D341Med (cell line): ENCODE measurements at places on chromosomes 7 and 10.
A peak's percentile ranks its signal among the peaks of the same experiment; 100 is the strongest.

DNA sequence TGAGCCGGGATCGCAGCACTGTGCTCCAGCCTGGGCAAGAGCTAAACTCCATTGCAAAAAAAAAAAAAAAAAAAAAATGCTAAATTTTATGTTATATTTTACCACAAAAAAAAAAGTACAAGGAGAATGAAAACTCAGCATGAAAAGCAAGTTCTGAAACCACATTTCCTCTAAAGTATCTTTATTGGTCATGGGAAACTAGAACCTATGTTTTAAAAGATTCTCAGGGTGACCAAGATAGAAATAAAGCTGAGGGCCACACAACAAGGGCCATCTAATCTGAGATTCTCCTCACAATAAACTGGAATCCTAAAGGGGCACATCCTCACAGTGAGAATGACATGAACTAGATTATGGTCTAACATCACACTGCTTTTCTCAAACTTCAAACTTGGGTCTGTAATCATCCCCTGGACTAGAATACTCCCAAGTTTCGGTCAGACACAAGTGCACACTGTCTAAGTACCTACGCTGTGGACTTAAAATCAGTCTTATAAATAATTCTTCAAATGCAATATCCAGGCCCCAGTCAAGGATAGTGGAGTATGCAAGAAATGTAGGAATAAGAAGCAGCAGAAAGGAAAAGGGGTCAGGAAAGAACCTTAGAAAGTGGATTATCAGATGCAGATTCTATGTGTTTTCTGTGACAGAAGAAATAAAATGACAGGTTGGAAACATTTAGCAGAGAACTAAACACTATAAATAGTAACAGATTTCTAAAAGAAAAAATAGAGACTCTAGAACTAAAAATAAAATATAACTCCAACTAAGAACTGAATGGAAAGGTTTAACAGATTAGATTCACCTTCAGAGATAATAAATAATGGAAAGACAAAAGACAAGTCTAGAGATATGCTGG is 49.9 kb downstream of the COA1 start:
- no peak for DNase-seq

DNA sequence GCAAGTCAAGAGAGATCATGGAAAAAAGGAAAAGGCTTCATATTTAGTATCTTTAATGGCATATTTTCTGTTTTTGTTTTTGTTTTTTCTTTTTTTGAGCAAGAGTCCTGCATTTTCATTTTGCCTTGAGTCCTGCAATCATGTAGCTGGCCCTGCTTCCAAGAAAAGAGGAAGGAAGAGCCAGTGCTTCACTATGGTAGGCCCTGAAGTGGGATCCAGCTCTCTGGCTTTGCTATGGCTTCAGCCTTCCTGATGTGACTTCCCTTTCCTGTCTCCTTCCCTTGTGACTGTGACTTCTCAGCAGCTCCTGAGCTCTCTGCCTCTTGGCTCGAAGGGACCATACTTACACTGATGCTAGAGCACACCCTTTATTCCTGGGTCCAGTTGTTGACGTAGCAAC is 512.3 kb downstream of the INHBA start:
- DNase-seq = no peak

GRCh38 chr10:117540640-117541404 is 1.7 kb upstream of the EMX2 start:
- DNase-seq = no peak

- no peak for DNase-seq
Measured at GRCh38 chr10:131406676-131407392, 95.3 kb upstream of the TCERG1L start.

DNA sequence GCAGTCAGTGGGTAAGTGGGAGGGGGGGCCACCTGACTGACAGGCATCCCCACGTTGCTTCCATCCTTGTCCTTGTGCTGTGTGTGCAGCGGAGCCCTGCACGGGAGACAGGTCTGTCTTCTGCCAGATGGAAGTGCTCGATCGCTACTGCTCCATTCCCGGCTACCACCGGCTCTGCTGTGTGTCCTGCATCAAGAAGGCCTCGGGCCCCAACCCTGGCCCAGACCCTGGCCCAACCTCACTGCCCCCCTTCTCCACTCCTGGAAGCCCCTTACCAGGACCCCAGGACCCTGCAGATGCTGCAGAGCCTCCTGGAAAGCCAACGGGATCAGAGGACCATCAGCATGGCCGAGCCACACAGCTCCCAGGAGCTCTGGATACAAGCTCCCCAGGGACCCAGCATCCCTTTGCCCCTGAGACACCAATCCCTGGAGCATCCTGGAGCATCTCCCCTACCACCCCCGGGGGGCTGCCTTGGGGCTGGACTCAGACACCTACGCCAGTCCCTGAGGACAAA is 24.8 kb downstream of the TBATA start:
- DNase-seq = no peak

DNA sequence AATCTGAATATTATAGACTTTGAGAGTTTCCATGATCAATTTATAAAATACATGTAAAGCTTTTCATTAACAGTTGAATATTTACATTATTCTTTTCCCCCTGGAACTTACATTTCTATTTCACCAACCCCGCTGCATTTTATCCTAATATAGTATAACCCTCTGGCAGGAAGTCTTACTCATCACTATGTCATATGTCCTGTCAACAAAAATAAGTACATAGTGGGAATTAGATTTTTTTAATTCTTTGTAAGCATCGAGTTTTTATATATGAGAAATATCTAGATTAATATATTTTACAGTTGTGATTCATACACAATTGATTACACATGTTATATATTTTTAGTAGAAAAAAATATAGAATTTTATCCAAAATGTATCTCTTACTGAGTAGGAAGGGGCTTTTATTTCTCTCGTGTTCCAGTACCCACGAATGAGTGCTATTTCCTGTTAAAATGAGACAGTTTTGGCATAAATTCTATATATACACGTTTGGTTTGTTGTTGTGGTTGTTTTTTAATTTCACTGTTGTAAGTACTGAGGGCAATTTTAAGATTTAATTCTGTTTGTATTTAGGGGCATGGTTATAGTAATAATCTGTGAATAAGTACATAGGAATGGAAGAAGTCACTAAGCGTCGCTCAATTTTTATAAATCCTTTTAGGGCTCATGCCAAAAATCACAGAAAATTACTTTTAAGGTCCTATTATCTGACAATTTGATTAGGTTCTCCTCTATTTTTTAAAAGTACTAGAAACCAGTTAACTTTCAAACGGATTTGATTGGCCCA is 87.1 kb downstream of the HECW1 start:
- no peak for DNase-seq

DNA sequence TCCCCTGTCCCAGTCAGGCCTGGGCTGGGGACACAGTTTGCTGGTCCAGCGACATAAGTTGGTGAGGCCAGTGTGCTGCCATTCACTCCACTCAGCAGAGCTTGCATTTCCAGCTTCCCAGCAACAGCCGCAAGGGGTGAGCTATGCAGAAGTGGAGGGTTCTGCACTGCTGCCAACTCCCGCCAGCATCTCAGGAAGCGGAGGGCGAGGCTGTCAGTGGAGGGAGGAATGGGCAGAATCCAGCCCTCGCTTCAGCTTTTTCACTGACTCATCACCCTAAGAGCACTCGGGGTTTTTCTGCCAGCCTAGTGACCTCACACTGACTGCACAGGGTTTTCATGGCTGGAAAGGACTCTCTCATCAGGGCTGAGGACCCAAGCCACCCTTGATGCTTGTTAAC is 625.1 kb upstream of the MKI67 start:
- DNase-seq = no peak

GRCh38 chr7:141012696-141013344 is 1.9 kb downstream of the MRPS33 start:
- no peak for DNase-seq

- DNase-seq = no peak
Measured at GRCh38 chr7:103691291-103691690, 245.3 kb upstream of the SLC26A5 start.

- DNase-seq = no peak
Measured at GRCh38 chr7:83806538-83806937, 157.6 kb upstream of the SEMA3E start.

DNA sequence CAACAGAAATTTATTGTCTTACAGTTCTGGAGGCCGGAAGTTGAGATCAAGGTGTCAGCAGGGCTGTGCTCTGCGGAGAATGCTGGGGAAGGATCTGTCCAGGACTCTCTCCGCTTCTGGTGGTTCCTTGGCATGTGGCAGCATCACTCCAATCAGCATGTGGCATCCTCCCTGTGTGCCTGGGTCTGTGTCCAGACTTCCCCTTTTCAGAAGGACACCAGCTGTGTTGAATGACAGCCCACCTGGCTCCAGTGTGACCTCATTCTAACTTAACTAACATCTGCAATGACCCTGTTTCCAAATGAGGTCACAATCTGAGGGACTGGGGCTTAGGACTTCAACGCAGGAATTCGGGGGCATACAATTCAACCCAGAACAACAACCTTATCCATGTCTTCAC is 141.9 kb downstream of the BMS1 start:
- no peak for DNase-seq

- DNase-seq = no peak
Measured at GRCh38 chr7:132160611-132161532, 415.4 kb downstream of the PLXNA4 start.

DNA sequence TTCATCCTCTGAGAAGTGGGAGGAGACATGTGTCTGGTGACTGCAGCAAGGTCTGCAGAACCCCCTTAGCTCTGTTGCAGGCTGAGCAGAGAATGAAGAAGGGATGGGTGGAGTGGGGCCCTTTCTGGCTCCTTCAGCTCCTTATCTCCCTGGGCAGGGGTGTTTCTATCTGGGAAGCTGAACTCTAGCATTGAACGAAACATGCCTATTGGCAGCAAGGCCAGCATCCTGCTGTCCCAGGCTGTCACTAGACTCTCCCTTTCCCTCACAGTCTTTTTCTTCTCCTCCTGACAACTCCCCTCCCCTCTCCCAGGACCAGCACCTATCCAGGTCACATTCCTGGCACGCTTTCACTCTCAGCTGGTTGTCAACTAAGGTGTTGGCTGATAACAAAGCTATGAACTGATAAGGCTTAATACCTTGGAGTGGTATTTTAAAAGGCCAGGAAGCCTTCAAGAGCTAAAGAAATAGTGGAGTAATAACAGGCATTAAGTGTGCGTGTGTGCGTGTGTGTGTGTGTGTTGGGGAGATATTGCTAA is 128.8 kb upstream of the FZD8 start:
- DNase-seq = no peak

DNA sequence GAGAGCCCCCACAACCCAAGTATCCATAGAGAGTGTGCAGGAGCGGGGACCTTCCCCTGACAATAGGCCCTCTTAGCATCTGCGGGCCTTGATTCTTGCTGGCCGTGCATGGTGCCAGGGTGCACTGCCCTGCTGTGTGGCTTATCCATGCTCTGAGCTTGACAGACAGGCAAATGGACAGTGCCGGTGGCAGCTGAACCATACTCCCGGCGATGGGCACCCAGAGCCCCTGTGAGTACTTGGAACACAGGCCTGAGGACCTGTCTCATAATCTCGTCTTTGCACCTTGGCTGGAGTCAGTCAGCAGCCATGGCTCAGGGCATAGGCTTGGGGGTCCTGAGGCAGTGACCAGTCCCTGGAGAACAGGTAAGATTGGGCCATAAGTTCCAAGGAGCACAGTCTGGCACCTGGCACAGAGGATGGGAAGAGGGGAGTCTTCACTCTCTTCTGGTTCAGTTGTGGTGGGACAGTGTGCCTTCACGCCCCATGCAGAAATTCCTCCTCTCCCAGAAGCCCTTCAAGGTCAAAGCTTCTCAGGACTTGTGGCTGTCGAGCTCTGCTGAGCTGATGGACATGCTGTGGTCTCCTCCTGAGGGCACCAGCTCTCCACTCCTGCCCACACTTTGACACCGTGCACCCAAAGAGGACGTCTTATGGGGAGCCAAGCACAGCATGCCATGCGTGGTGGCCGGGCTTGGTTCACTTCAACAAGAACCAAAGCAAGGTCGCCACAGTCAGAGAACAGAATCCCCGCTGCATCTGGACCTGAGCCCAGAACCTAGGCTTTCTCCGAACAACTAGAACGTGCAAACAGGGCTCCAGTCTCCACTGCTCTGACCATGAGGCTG is 59.4 kb upstream of the CAMK2B start:
- DNase-seq = peak; percentile 10

DNA sequence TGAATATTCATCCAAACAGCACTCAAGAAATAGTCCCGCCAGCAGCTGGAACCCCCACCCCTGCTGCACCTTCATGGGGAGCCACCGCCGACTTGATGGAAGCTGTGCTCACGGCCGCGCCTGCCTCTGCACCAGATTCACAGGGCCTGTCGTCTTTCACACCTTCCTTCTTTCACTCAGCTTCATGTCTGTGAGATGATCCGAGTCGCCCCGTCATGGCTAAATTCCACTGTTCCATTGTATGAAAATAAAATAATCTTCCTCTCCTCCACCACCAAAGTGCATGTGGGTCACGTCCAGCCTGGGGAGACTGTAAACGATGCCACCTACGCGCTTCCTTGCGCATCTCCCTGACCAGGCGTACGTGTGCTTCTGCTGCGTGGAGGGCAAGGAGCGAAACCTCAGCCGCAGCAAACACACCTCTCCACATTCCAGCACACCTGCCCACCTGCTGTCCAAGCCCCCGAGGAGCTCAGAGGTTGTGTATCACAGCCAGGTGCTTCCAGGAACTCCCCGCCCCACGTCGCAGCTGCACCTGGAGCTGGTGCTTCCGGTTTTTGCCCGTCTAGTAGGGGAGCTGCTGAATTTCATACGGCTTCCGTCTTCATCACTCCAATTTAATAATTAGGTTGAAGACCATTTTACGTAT is 137.0 kb downstream of the PTPRN2 start:
- no peak for DNase-seq

GRCh38 chr10:108078263-108078662 is 913.8 kb upstream of the SORCS1 start:
- no peak for DNase-seq

- DNase-seq = peak; percentile 71
Measured at GRCh38 chr7:69962186-69963065, 364.2 kb downstream of the AUTS2 start.

DNA sequence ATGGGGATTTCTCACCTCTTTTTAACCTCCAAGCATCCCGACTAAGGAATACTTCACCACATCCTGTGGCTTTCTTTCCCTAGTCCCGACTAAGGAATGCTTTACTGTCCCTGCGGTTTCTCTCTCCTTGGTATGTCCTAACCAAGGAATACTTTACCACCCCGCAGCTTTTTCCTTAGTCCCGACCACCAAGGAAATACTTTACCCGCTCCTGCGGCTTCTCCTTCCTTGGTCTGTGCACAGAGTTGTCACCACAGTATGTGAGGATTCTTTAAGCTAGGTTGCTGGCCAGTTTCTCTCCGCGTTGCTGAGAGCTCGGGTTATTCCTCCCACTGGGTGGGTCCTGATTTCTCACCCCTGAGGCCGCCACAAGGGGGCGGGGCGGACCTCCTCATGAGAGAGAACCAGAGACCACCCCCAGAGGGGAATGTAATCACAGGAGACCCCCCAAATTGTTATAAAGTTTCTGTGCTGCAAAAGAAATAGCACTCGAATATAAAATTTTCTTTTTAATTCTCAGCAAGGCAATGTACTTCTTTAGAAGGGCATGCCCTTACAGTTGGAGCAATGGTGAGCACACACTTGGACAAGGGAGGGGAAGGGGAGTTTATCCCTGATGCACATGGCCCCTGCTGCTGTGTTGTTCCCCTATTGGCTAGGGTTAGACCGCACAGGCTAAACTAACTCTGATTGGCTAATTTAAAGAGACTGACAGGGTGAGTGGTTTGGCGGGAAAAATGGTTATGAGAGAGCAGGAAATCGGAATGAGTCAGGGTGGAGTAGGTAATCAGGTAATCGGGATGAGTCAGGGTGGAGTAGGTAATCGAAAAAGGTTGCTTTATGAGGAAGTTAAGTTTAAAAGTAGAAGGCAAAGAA is 12.8 kb downstream of the SUGCT start:
- DNase-seq = no peak

- no peak for DNase-seq
Measured at GRCh38 chr10:132698761-132699391, 87.1 kb downstream of the NKX6-2 start.
